ENCODE measurements at places on chromosomes 4 and X.

GRCh38 chrX:41594634-41595033 is 94.1 kb upstream of the GPR34 start:
- peak; percentile 26 for DNase-seq

- DNase-seq: no peak
These were observed 12.8 kb upstream of the DUSP9 start for GRCh38 chrX:153634236-153634635.

- DNase-seq: peak; percentile 56
These were observed 429.3 kb downstream of the INPP4B start for GRCh38 chr4:142416711-142417275.

DNA sequence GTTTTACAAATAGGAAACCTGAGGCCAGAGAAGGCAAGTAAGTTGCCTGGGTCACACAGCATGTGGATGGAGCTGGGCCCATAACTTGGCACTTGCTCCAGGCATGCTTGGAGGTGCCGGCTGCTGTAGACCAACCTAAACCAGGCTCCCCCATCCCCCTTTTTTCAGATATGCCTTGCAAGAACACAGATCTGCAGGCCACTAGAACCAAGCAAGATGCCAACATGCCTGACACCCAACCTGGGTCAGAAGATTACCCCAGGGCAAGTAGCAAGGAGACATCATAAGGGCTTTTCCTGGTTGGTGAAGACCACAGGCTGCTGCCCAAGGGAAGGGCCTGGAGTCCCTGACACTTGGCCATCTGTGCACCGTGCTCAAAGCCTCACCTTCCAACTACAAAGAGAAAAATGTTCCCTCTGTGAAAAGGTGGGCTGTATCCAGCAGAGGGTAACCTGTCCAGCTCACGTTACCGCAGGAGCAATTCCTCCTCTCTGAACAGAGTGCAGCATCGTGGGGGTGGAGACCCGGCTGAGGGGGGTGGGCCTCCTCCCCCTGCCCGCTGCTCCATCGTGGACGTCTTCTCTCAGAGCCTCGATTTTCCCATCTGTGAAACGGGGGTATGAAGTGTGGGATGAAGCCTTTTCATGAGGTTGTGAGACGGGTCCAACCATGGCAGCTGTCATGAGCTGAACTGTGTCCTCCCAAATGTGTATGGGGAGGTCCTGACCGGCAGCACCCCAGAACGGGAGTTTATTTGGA is 23.0 kb downstream of the HMX1 start:
- no peak for DNase-seq

GRCh38 chr4:112766422-112766821 is 129.5 kb downstream of the LARP7 start:
- peak; percentile 65 for DNase-seq
